ENCODE measurements at places on chromosomes 16 and 17.

GRCh38 chr17:61538480-61538879, 52.5 kb downstream of the NACA2 start:
- DNase-seq, result no peak

GRCh38 chr17:64196601-64197000, 66.5 kb downstream of the TEX2 start:
- no peak for DNase-seq

- no peak for DNase-seq
Measured at GRCh38 chr17:59756236-59756818, 48.9 kb downstream of the VMP1 start.

- no peak for DNase-seq
Measured at GRCh38 chr16:50909831-50910735, 168.2 kb downstream of the CYLD start.

DNA sequence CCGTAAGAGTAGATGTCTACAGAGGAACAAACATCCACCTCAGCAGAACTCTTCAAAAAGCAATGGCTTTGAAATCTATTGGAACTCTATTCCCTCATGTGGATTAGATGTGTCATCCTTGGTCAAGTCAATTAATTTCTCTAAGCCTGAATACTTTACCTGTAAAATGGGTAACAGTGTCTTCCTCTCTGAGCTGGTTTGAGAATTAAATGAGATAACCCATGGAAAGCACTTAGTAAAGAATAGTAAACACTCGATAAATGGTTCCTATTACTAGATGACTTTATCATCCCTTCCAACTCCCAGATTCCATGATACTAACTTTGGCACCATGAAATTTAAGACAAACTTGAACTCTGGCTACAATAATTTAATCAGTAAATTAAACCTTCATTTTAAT, 89.1 kb downstream of the SKAP1 start:
- DNase-seq, result no peak

DNA sequence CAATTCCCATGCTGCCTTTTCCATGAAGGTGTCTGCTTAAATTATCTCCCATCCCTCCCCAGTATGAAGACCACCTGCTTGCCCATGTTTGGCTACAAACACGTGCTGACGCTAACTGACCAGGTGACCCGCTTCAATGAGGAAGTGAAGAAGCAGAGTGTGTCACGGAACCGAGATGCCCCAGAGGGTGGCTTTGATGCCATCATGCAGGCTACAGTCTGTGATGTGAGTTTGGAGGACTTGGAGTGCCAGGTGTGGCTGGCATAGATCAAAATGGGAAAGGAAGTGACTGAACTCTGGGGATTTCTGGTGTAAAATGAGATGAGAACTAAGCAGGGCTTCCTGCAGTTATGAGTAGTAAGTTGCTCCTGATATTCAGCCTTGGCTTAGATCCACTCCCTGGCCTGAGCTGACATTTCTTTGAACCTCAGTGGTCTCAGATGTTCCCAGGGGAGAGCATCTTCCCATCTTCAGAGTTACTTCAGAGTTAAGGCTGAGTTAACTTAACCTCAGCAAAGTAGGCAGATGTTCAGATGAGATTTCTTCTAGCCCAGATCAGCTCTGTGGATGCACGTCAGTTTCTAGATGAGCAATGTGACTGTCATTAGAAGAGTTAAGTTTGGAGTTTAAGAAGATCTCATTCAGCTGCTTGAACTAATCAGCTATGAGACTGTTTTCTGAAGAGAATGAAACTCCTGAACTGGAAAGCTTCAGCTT, 32.7 kb downstream of the ITGB3 start:
- no peak for DNase-seq

DNA sequence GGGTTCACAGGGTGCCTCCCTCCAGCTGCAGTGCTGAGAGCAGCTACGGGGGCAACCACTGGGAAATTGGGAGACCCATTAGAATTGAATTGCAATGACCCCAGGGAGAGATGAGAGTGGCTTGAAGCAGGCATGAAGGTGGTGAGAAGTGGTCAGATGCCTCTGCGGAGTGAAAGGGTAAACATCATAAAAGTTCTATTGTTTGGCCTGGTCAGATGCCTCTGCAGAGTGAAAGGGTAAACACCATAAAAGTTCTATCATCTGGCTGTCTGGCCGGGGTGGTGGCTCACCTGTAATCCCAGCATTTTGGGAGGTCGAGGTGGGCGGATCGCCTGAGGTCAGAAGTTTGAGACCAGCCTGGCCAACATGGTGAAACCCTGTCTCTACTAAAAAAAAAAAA, 53.5 kb downstream of the TNFRSF13B start:
- DNase-seq, result no peak

- no peak for DNase-seq
Measured at GRCh38 chr16:51755039-51755501, 604.0 kb upstream of the SALL1 start.

DNA sequence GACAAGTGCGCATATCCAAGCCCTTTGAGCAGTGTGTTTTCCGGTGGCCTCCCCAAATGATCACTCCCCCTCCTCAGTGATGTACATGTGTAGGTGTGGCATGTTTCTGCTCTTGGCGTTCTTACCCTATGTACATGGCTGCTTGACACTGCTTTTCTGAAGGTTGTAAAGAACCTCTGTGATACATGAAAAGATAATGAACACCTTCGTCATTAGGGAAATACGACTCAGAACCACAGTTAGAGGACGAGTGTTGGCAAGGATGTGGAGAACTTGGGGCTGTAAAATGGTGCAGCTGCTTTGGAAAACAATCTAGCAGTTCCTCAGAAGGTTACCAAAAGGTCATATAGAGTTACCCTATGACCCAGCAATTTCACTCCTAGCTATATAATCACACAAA, 28.6 kb downstream of the CEP95 start:
- DNase-seq, result no peak

GRCh38 chr17:60640503-60640902, 37.1 kb upstream of the BCAS3 start:
- DNase-seq, result no peak

DNA sequence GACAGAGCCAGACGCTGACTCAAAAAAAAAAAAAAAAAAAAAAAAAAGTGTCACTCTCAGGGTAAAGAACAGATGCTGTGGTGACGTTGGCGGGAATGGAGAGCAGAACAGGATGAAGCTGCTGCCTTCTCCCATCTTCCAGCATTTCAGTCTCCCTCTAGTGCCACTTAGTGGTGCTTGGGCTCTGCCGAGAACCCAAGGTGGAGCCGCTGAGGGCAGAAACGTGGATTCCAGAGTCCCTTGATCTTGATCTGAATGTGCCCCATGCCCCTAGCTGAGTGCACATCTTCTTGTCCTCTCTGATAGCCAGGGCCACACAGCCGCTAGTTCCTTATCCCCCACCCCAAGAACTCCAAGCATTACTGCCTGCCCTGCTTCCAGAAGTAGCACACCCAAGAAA, 43.2 kb upstream of the FA2H start:
- no peak for DNase-seq

GRCh38 chr16:63922560-63922959, 1199.3 kb downstream of the CDH11 start:
- no peak for DNase-seq

GRCh38 chr17:10105513-10106001, 92.8 kb downstream of the GAS7 start:
- DNase-seq, result no peak

GRCh38 chr17:61225178-61225882, 174.3 kb upstream of the TBX2 start:
- no peak for DNase-seq

GRCh38 chr16:82083710-82084353, 48.8 kb downstream of the HSD17B2 start:
- no peak for DNase-seq

DNA sequence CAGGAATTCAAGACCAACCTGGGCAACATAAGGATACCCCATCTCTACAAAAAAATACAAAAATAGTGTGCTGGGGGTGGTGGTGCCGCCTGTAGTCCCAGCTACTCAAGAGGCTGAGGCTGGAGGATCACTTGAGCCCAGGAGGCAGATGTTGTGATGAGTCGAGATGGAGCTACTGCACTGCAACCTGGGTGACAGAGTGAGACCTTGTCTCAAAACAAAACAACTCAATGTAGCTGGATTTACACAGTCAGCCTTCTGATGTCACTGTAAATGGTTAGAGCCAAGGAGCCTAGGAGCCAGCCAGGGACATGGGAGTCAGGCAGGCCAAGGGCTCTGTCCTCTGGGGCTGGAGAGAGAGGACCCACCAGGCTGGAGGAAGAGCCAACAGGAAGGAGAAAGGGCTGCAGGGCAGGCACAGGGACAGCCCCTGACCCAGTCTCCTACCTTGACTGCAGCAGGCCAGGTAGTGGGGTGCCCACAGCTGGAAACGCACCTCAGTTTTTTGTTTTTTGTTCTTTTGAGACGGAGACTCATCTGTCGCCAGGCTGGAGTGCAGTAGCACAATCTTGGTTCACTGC, 8.4 kb downstream of the CDIPT start:
- DNase-seq, result no peak

- DNase-seq, result no peak
Measured at GRCh38 chr17:48995304-48995973, 1.7 kb upstream of the IGF2BP1 start.

DNA sequence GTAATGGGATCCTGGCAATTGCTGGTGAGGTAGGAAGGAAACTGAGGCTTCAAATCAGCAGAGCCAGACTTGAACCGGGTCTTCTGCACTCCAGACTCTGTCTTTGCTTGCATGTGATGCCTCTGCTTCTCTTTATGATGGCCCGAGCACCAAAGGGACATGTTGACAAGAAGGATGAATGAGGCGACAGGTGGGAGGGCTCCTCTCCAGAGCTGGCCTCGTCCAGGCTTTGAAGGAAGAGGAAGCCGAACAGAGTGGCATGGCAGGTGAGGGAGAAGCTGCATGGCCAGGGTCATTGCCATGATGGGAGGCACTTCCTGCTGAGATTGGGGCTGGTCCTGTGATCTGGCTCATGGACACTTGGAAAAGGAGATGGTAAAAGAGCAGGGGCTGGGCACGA, 40.8 kb downstream of the AKAP1 start:
- no peak for DNase-seq

DNA sequence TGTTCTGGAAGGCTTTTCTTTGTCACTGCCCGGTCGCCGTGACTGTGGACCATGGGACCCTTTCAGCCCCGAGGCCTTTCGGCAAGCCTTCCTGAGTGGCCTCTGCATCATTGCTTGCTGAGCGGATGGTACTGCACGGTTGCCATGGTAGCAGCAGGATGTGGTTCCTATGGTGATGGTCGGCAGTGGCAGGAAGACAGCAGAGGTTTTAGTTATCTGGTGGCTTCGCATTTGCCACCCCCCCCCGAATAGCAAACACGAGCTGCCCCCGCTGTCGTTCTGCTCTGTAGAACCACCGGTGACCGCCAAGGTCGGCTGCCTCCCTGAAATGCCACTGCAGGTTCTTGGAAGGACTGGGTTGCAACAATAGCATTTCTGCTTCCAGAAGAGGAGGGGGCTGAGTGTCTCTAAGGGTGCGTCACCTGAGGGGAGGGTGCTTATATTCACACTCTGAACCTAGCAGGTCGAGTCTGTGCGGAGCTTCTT, 76.6 kb downstream of the CMIP start:
- DNase-seq, result peak; percentile 61

GRCh38 chr17:40490982-40491381, 10.4 kb downstream of the TNS4 start:
- DNase-seq, result no peak

- DNase-seq, result no peak
Measured at GRCh38 chr17:18136357-18136756, 27.8 kb downstream of the MYO15A start.

- DNase-seq, result peak; percentile 62
Measured at GRCh38 chr17:37770631-37771518, 26.0 kb upstream of the HNF1B start.

DNA sequence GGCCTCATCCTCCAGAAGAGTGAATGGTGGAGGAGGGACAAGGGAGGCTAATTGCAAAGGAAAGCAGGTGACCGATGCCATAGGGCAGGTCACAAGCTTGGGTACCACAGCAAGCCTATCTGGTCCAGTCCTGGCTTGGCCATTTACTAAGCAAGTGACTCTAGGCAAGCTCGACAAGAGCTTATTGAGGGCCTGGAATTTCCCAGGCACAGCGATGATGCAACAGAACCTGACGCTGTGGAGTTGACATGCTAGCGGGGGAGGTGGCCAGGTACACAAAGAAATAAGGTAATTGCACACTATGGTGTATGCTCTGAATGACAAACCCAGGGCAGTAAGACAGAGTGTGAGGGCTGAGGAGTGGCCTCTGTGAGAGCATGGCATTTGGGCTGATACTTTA, 98.5 kb downstream of the PGS1 start:
- no peak for DNase-seq

DNA sequence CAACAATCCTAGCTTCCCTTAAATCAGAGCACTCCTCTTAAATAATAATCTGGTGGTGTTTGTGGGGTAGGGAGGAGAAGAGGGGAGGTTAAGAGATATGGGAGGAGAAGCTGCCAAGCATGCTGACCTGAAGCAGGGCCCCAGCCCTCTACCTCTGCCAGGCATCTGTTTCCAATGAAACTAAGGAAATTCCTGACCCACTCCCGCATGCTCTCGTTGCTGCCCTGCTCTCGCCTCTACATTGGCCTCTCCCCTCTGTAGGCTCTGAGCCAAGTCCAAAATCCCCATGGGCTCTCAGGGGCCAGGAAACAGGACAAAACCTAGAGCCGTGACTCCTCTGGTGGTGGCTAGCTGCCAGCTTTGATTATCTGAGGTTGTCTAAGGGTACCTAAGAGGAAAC, 559.5 kb upstream of the CDH11 start:
- no peak for DNase-seq

- no peak for DNase-seq
Measured at GRCh38 chr17:78397681-78398101, 19.2 kb downstream of the PGS1 start.

DNA sequence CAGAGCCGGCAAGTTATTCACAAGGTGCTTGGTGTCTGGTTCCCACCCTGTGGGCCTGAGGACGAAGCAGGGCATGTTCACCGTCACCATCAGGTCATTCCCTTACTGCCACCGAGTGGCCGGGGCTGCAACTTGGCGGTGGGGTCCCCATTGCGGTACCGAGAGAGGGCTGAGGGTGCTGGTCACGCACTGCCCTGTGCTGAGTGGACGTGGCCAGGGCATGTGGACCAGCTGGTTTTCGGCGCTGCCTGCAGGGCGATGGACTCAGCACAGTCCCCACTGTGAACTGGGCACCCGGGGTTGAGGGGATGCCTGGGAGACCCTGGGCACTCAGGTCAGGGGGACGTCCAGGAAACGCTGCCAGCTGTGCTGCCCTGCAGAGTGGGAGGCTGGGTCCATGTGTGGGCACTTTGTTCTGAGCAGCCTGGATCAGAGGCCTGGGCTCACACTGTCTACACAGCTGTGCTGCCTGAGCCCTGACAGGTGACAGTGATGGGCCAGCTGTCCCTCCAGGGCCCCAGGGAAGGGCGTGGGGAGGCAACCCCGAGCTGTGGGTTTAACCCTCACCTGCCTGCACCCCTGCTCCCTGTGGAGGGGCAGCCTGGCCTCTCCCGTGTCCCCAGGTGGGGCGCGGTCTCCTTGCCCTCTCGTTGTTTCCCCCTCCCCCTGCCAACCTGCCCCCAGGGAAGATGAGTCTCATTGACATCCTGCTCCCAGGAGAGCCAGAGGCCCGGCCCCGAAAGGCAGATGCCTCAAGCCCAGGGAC, 39.3 kb upstream of the GNG13 start:
- DNase-seq, result no peak

DNA sequence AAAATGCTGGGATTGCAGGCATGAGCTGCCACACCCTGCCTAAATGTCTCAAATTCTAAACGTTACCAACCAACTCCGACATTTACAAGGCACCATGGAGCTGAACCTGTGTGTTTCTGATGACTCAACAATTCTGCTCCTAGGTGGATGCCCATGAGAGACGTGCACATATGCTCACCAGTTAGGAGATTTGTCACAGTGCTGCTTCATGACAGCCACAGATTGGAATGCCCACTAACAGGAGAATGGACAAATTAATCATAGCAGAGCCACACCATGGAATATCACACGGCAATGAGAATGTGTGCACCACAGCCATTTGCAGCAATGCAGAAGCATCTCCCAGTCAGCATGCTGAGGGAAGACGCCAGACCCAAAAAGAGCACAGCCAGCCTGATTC, 8.0 kb upstream of the KCNG4 start:
- no peak for DNase-seq

Measured in activated T-cell treated with anti-CD3 and anti-CD28 coated beads, Interleukin-2, amount 50 U/mL, for 48 hours (primary cell).